Neural crest cell (in vitro differentiated cells): ENCODE measurements at places on chromosomes 4 and X. TPM values are rescaled to one million over a fixed set of nuclear protein-coding genes. Genes with fewer than 3 reads are reported as not detected.

DNA sequence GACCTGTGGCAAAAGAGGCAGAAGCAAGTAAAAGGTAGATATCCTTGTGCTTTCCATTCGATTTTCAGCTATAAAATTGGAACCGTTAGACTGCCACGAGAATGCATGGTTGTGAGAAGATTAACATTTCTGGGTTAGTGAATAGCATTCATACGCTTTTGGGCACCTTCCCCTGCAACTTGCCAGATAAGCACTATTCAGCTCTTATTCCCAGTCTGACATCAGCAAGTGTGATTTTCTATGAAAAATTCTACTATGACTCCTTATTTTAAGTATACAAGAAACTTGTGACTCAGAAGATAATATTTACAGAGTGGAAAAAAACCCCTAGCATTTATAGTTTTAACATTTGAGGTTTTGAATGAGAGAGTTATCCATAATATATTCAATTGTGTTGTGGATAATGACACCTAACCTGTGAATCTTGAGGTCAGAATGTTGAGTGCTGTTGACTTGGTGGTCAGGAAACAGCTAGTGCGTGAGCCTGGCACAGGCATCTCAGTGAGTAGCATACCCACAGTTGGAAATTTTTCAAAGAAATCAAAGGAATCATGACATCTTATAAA, 3.9 kb downstream of the FGB start:
- no peak for DNase-seq

Gene MAGEB1
- not detected in 2 replicates for total RNA-seq

DNA sequence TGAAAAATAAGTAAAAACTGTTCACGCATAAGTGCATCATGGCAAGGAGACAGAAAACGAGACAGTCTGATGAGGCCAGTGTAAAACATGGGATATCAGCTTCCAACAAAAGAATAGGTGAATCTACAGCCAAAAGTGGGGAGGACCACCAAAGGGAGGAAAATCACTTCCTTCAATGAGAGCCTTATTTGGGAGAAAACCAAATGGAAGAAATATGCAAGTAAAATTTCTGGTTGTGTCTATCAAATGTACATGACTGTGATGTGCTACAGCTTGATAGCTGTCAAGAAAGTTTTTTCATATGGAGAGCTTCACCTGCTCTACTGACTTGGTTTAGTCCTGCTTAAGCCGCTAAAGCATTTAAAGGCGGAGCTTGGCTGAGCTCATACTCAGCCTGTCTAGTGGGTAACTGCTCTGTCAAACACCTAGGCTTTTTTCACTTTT, 66.2 kb downstream of the MAGEA1 start:
- DNase-seq, result peak; percentile 2

- DNase-seq, result no peak
These were observed 15.5 kb downstream of the NKX3-2 start for GRCh38 chr4:13528821-13529127.

Gene BEND2
- not detected in 2 replicates for total RNA-seq

- DNase-seq, result no peak
These were observed 133.8 kb upstream of the ATP6AP2 start for GRCh38 chrX:40446921-40447320.

Gene UBA6
- total RNA-seq, result 72.9 and 78.1 TPM in 2 replicates

Gene STATH
- total RNA-seq, result not detected in 2 replicates

GRCh38 chr4:145609481-145610427, 9.4 kb upstream of the MMAA start:
- DNase-seq, result peak; percentile 68

Gene ZNF275
- 13.9 and 14.8 TPM in 2 replicates for total RNA-seq

Gene ZNF674
- total RNA-seq, result 4.7 and 6.2 TPM in 2 replicates

DNA sequence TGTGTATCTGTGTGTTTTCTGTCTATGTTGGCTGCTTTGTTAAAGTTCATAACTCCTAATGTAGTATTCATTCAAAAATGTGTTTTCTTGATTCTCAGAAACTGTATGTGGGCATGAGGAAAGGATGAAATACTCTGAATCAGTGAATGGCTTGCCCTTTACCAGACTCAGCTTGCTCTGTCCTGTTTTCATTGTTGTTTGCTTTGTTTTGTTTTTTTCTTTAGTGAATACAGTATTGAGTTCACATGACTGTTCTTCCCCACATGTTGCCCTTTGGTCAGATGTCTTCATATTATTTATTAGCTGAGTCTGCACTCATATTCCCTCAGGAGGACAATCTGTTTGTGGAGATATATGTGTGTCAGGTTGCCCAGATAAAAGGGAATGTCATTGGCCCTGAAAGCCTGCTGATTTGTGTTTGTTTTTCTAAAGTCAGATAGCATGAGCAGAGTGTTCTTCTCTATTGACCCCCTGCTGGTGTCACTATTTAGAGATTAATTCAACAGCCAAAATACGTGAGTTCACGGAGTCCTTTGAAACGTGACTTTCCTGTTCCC, 1184.4 kb downstream of the RPA4 start:
- DNase-seq, result no peak

Gene SOX3
- 201 and 205 TPM in 2 replicates for total RNA-seq

Gene PWWP3B
- total RNA-seq, result 1.0 and 1.1 TPM in 2 replicates
